ENCODE measurements at places on chromosomes 16 and 17. TPM values are rescaled to one million over a fixed set of nuclear protein-coding genes. Genes with fewer than 3 reads are reported as not detected.

CCL8 gene
- total RNA-seq = not detected

ZPBP2 gene
- not detected for total RNA-seq

KRT12 gene
- total RNA-seq = not detected

NPIPA1 gene
- 29.5 TPM for total RNA-seq

VTN gene
- total RNA-seq = 0.60 TPM

C17orf113 gene
- 0.48 TPM for total RNA-seq

GAS2L2 gene
- total RNA-seq = not detected

CA7 gene
- not detected for total RNA-seq

SBK1 gene
- total RNA-seq = 0.52 TPM

TNFRSF17 gene
- 0.24 TPM for total RNA-seq

MINK1 gene
- total RNA-seq = 124 TPM

JPT1 gene
- total RNA-seq = 328 TPM

HBA1 gene
- total RNA-seq = 7.9 TPM

TEKT1 gene
- total RNA-seq = not detected

LAT gene
- 3.5 TPM for total RNA-seq

SPNS2 gene
- 33.9 TPM for total RNA-seq

Measured in esophagus mucosa (tissue), 1 donor.